ENCODE measurements at places on chromosomes 5 and 9. TPM values are rescaled to one million over a fixed set of nuclear protein-coding genes. Genes with fewer than 3 reads are reported as not detected.

RICTOR gene
- polyA plus RNA-seq, result 9.0 TPM

WNT8A gene
- polyA plus RNA-seq, result not detected

GRCh38 chr9:79104951-79105350, 466.8 kb upstream of the TLE4 start:
- DNase-seq, result no peak

DNA sequence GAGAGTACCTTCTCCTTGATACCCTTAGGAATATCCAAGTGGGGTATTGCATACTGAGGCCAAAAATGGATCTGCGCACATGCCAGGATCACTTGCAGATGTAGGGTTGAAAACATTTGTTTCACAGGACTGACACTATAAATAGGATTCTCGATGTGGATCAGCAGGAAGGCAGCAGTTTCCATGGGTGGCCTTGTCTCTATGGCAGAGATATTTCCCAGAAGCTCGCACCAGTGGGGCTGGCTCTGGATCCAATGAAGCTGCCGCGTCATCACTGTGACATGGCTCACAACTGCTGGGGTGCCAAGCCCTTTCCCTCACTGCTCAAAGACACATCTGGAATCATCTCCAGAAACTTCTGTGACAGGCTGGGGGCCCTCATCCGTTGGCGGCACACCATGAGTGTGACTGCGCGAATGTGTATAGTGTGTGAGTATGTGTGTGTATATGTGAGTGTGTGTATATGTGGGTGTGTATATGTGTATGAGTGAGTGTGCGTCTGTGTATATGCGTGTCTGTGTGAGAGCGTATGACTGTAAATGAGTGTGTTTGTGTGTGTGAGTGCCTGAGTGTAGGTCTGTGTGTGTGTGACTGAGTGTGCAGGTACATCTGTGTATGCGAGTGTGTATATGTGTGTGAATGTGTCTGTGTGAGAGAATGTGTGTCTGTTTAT, 182.5 kb downstream of the GAS1 start:
- no peak for DNase-seq

DNA sequence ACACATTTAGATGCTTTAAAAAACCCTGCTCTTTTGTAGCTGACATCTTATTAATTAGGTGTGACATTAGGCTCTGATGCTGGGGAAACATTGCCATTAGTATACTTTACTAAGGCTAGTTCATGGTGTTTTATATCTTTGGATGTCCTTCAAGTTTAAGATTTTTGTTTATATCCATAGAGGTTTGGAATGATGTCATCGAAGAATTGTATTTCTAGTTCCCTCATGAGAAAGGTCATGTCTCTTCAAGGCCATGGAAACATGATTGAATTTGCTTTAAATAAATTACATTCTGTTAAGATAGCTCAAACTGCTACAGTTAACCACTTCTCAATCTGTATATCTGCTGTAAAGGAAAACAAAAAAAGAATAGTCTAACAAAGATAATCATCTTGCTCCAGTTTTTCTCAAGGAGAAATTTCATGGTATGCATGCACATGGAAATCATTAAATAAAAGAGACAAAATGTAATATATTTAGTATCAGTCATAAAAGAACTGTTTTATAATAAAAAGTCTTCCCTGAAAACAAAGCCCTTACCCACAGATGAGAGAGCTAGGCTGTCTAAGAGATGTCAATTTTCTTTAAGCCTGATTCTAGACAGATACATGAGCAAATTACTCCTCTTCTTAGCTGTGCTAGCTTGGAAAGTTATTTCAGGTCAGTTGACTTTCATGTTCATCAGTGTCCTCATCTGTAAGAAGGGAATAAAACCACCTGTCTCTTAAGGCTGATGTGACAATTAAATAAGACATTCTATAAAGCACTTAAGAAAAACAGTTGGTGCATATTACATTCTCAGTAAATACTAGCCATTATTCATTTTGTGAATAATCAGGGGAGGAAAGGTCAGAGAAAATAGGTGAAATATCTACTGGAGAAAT, 25.0 kb upstream of the STARD4 start:
- DNase-seq, result no peak

- no peak for DNase-seq
These were observed 119.2 kb downstream of the MSX2 start for GRCh38 chr5:174843263-174844250.

SOHLH1 gene
- polyA plus RNA-seq, result not detected

- no peak for DNase-seq
These were observed 537.2 kb upstream of the TLE4 start for GRCh38 chr9:79034583-79034982.

DNA sequence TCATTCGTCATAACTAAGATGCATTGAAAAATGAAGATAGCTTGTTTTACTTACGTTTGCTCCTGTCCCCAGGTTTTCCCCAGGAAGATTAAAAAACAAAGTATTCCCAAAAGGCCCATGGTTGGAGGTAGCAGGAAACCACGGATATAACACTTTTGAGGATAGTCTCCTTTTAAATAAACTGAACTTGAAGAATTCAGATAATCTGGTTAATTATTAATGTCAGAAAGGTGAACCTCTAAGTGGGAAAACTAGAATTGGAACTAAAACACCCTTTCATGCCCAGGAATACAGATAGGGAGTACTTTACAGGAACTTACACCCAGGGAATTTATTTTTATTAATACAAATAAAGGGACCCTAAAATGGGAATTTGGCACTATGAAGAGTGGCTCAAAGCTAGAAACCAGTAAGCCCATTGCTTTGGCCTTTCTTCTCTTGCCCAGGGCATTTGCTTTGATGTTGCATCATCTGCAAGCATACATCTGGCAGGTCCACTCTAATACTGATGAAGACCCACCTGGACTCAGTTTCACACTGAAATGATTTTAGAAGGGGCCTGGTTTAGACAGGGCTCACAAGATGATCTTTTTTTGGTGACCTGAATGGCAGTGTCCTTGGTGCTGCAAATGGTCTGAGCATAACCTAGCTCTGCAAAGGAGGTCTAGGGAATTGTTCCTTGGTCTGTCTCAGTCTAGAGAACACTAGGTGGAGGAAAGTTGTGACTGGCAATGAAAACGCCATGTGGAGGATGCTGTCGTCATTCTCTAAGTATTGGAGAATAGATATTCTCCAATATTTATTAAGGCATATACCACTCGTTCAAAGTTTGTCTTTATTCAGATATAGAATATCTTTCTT, at the start of gene C5:
TSS of gene C5 (minus strand) at position 148 of the 861 bp plus-strand sequence. CDS start at position 119, 29 bp downstream.
- DNase-seq, result no peak

- no peak for DNase-seq
These were observed 20.6 kb downstream of the ZNF618 start for GRCh38 chr9:113896713-113897112.

PCDHA12 gene
- polyA plus RNA-seq, result 0.01 TPM

DNA sequence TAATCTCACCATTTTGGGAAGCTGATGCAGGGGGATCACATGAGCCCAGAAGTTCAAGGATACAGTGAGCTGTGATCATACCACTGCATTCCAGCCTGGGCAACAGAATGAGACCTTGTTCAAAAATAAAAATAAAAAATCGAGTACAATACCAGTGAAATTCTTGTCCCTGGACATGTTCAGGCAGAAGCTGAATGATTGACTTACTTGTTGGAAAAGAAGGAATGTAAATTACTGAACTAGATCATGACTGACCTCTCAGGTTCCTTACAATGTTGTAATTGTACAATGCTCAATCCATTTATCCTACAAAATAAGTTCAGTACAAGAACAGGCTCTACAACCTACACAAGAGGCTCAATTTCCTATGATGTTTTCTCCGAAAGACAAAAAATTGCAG, 1010.4 kb downstream of the TLE1 start:
- DNase-seq, result no peak

DNA sequence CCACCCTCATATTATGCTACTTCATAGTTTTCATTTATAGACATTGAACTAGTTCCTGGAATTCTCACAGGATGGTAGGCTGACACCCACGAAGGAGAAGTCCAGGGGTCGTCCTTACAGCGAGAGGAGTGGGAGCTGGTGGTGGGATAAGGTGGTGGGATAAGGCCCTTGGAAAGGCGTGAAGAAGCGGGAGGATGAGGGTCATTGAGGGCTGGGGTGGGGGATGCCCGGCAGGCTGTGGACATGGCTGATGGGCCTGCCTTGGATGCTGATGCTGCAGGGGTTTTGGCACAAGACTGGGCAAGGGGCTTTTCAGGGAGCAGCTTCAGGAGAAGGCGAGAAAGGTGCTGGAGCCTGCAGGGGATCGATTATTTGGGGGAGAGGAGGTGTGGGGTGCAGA, 9.4 kb downstream of the DAB2IP start:
- DNase-seq, result no peak

DNA sequence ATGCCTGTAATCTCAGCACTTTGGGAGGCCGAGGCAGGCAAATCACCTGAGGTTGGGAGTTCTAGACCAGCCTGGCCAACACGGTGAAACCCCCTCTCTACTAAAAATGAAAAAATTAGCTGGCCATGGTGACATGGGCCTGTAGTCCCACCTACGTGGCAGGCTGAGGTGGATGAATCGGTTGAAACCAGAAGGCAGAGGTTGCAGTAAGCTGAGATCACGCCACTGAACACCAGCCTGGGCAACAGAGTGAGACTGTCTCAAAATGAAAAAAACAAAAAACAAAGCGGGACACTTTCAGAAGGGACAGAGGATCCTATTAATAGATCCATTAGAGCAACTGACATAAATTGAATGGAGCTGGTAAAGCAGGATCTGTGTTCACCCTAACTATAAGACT, 89.6 kb upstream of the SGCD start:
- no peak for DNase-seq

GRIA1 gene
- polyA plus RNA-seq, result not detected

GRCh38 chr5:9507974-9508373, 37.9 kb downstream of the SEMA5A start:
- no peak for DNase-seq

OR1J2 gene
- polyA plus RNA-seq, result not detected

WDR38 gene
- not detected for polyA plus RNA-seq

DNA sequence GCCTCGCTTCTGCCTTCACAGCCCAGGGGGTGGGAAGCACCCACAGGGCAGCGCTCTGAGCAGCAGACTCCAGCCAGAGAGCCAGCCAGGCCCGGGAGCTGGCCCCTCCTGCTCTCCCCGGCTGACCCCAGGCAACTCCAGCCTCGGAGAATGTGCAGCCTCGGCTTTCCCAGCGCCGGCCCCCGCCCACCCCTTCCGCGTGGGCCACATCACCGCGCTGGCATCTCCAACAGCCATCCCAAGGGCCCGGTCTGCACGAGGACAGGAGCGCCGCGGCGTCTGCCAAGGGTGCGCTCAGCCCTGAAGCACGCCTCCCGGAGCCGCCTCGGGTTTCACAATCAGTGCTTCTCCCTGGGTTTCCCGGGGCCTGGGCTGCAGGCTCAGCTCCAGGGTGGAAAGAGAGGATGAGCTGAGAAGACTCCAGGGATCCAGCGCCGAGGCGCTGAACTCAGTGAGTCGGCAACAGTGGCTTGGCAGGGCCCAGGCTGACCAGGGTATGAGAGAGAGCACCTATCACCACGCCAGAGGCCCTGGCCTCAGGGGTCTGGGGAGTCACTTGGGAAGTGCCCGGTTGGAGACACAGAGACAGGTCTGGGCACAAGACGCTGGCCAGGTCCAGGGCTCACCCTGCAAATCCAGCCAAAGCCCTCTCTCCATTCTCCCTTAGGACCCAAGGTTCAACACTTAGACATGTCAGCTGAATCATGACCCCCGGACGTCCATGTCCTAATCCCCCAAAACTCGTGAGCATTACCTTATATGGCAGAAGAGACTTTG, 79.6 kb downstream of the ADAMTS2 start:
- DNase-seq, result peak; percentile 47

GRCh38 chr5:132209131-132209530, 18.5 kb downstream of the P4HA2 start:
- no peak for DNase-seq

DNA sequence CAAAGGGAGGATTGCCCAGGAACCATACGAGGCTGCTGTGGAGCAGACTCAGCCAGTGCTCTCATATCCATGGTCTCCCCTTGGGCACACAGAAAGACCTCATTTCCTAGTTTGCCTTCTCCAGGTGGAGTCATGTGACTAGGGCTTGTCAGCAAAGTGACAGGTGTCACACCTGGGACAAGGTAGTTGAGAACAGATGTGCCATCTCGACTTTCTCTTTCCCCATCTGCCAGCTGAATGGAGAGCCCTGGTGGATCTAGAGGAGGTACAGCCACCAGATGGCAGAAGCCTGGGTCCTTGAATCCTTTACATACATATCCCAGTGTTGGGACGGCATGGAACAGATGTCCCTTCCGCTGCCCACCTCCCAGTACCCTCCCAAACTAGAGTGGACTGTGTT, 42.9 kb upstream of the ALDOB start:
- DNase-seq, result no peak

DNA sequence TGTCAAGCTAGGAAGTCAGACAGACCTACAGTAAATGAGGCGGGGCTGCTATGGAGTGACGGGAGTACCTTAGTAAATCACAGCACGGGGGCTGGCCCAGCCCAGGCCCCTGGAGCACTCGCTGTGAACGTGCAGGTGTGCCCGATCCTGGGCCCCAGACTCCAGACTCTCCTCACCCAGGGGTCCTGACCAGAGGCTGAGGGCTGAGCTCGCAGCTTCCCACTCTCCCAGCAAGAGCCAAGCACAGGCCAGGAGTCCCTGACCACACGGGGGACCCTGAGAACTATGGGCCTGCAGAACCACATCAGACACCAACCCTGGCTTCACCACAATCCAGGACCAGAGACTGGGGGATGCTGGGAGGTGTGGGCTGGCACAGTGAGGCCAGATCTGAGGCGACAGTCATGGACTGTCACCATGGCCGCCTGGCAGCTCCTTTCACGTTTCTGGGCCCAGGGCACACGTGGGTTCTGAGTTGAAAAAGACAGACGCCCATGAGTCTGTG, 73.4 kb downstream of the ADAMTS2 start:
- no peak for DNase-seq

DNA sequence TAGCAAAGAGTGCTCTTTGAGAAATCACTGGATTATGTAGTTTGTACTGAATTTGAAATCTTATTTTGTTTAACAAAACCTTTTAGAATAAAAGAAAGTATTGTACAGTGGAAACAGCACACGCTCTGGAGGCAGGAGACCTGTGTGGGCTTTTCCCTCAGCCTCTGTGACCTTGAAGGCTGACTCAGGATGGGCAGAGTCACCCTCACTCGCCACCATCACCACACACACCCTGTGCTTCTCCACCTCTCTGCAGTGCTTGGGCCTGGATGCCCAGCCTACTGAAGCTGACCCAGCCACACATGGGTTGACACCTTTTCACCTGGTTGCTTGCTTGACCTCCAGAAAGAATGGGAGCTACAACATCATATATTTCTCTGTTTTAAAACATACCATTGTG, 19.6 kb downstream of the ANGPTL2 start:
- no peak for DNase-seq

CDKN2B-AS1 gene
- 0.08 TPM for polyA plus RNA-seq

- DNase-seq, result no peak
These were observed 624 bp upstream of the RETREG1 start for GRCh38 chr5:16617274-16617968.

GRCh38 chr9:131992906-131993657, 86.6 kb downstream of the MED27 start:
- DNase-seq, result no peak

GRCh38 chr5:131274326-131275063, 10.6 kb downstream of the CDC42SE2 start:
- no peak for DNase-seq

GRCh38 chr5:32182463-32183063, 8.4 kb upstream of the GOLPH3 start:
- DNase-seq, result no peak

BSPRY gene
- 0.31 TPM for polyA plus RNA-seq
